ENCODE measurements at places on chromosomes 7 and 10.

GRCh38 chr10:59366290-59366689 lies 3.9 kb upstream of the FAM13C start:
- peak; percentile 21 for DNase-seq

GRCh38 chr10:77756319-77757232 lies 119.0 kb upstream of the KCNMA1 start:
- peak; percentile 40 for DNase-seq

GRCh38 chr7:77330169-77330882 lies 85.8 kb downstream of the GSAP start:
- no peak for DNase-seq

- DNase-seq = no peak
Measured at GRCh38 chr7:42117201-42117600, 119.8 kb downstream of the GLI3 start.

- no peak for DNase-seq
Measured at GRCh38 chr10:23917251-23917840, 291.6 kb upstream of the KIAA1217 start.

Measured in body of pancreas (tissue), 4 donors.